ENCODE measurements at places on chromosomes 5 and 9.

DNA sequence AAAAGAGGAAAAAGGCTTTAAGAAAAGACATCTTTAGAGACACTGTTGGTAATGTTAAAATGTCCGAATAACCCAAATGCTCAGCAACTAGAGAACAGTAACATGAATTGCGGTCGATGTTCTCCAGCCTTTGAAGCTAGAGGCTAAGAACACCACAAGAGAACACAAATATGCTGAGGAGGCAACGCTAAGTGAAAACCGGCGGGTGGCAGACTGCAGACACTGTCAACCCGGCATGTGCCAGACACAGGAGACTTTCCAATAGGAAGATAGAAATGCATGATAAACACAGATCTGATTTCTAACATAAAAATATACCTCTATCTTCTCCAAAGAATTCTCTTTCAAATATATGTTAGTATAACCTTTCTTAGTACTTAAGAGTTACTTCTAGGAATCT is 18.4 kb upstream of the DDX41 start:
- DNase-seq: no peak

DNA sequence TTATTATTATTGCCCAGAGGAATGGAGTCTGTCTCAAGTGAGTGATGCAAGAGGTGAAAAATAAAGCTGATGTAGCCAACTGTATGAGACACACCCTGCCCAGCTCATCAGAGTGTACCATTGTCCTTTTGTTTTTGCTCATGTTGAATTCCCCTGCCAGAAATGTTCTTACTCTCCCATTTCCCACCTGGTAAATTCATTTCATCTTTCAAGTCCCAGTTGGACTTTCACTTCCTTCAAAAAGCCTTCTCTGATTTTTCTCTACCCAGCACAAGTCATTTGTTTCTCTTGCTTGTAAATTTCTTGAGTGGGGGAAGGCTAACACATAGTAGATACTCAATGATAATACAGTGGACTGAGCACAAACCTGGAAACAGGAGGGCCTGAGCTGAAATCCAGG is 394.5 kb upstream of the ZNF462 start:
- DNase-seq: no peak

- DNase-seq: no peak
These were observed 103.2 kb downstream of the VAV2 start for GRCh38 chr9:133888809-133889491.

DNA sequence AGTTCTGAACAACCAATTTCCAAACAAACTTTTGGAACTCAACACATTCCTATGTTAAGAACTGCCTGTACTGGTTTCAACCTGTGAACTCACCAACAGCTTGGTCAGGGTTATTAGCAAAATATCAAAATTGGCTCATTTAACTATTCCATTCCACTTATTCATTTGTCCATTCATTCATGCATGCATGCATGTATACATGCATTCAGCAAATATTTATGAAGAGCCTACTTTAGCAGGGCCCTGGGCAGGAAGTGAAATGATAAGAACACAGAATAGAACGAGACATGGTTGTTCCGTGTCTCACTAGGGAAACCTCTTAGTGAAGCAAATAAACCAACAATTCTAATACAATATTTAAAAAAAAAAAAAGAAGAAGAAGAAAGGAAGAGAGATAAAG is 107.4 kb downstream of the GLIS3 start:
- DNase-seq: no peak

DNA sequence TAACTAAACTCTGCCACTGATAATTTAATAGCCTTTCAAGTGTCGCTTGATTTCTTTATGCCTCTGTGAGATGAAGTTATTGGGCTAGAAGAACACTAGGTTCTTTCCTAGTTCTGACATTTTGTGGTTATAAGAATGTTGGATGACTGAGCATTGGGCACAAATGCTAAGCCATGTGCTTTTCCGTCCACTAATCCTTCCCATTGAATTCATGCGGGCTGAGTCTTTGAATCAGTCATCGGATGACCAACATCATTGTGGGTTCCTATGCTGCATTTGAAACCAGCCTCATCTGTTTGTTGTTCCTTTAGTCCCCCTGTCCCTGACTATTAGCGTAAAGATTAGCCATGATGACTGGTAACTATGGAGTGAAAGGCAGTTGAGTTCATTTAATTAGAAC is 58.5 kb downstream of the ALDH1A1 start:
- no peak for DNase-seq

DNA sequence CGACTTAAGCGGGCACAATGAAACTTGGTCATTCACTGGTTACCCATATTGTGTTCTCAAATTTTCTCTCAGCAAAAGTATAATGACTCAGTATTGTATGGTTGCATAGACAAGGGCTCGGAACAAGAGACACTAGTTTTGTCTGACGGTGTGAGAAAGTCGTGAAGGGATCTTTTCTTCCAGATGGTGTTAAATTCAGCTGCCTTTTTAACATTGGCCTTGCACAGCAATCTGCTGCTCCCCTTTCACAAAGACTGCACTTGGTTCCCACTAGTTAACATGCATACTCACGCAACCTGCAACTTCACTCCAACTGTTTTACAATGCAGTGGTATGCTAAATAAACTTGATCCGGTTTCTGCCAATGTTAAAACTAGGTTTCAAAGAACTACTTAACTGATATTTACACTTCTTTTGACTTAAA is 219.2 kb downstream of the MEF2C start:
- DNase-seq: no peak

DNA sequence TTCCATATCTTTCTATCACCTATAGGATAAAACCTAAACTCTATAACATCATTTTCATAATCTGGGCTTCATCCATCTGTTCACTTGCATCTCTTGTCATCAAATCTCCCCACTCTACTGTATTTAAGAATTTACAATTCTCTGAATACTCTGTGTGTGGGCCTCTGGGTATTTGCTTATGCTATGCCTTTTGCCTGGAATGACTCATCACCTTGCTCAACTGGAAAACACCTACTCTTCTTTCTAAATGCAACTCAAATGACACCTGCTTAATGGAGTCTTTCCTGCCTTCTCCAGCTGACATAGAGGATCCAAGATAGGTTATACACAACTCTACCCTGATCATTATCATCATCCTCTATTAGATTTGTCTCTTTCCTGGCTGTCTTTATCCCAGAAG is 421.7 kb downstream of the SPATA31D1 start:
- no peak for DNase-seq

DNA sequence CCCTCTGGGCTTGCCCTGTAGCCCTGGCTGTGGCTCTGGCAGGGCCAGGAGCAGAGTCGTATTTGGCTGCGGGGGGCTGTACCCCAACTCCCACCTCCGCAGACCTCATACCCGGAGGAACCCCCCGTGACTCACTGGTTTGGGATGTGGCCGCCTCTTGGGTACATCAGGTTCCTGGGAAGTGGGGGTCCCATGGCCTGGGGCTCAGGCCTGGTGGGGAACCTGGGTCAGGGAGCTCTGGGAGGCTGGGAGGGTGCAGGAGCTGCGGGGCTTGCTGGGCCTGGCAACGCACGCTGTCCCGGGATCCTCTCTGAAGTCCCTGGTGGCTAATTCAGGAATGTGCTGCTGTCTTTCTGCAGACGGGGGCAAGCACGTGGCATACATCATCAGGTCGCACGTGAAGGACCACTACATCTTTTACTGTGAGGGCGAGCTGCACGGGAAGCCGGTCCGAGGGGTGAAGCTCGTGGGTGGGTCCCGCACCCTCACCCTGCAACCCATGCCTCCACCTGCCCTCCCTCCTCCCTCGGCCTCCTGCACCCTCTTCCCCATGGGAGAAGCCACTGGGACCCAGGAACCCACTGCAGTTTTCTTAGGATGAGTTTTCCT is 2.4 kb downstream of the LCN1 start:
- DNase-seq: no peak

DNA sequence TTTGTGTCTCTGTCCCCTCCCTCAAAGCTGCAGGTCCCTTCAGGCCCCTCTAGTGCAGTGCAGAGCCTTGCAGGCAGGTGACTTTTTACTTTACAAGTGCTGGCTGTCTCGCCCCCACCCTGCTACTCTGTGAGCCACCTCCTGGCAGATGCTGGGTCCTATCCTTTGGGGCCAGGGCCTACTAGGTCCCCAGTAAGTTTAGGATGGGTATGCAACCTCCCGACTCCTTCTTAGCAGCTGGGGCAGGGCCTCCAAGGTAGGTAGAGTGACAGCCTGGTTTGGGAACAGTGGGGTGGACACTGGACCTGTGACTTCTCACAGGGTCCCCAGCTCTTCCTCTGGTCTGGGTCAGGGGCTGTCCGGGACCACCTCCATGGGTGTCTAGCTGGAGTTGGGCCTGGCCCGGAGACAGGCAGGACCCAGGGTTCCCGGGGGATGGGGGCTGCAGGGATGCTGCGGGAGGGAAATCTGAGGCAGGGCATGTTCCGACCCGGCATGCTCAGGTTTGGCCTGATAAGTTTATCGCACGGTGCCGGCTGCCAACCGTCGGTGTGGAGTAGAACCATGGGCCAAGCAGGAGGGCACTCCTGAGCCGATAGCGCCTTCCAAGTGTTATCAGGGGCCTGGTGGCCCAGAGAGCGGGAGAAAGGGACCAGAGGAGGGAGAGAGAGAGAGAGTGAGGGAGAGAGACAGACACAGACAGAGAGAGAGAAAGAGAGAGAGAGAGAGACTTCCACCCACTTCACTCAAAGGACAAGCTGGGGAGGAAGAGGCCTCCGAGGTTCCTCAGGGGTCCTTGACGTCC is 20.5 kb downstream of the GFI1B start:
- DNase-seq: no peak

DNA sequence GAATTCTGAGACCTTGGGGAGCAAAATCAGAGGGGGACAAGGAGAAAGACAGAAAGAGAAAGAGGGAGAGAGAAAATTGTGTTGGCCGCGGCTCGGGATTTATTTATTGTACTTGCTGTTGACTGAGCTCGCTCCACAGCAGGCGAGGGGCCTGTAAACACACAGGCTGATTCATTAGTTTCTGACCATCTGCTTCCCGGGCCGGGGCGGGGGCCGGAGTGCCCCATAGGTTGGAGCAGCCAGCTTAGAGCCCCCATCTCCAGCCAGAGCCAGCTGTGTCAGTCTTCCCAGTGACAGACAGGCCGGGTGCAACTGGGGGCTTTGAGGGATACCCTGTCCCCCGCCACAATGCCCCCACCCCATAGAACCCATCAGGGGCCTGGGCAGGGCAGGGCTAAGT is 30.9 kb downstream of the NTNG2 start:
- no peak for DNase-seq

DNA sequence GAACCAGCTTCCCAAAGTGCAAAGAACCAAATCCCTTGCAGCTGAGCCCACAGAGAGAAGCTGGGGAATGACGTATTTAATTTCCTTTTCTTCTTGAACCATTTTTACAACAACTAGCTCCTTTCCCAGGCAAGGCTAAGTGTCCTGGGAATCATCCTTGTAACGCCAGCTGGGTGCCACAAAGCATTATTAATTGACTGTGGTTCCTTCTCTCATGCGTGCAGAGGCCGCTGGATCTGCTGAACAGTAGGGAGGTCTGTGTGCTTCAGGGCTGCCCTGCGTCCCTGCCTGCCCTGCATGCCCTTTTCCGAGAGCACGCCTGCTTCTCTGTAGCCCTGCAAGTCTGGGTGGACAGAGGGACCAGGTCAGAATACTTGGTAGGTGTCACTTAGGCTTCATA is 124.1 kb upstream of the OTULINL start:
- DNase-seq: no peak

- no peak for DNase-seq
These were observed 122.0 kb downstream of the RGS3 start for GRCh38 chr9:113585555-113585954.

- no peak for DNase-seq
These were observed 29.8 kb downstream of the FUBP3 start for GRCh38 chr9:130609163-130609562.

DNA sequence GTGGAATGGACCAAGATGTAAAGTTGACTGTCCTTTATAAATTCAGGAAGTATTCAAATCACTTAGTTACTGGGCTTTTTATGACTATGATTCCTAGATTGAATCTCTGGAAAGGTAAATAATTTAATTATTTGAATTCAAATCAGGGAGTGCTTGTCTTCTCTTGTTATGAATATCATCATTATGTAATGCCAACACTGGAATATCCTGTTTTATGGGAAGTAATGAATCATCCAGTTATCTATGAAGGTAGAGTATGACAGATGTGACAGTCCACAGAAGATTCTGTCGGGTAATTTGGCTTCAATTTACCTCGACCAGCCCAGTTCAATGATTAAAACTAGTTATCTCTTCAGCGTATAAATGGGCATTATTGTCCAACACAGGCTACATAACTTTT is 141.0 kb upstream of the NUDT12 start:
- no peak for DNase-seq

DNA sequence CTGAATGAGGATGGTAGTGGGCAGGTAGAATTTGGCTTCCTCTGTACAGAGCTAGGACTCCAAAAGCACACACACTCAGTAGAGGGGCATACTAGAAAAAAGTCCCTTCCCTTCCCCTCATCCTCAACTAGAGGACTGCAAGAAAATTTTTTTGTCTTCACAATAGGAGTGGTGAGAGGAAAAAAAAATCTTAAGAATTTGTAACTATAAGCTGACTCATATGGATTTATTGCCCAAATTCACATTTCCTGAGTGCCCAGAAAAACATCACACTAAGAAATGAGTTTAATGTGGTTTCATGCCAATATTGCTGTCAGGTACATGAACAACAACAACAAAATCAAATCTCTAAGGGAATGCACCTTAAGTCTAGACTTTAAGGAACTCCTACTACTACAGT is 43.7 kb downstream of the RANBP6 start:
- DNase-seq: no peak

GRCh38 chr5:158797498-158797845 is 302.2 kb downstream of the EBF1 start:
- no peak for DNase-seq

DNA sequence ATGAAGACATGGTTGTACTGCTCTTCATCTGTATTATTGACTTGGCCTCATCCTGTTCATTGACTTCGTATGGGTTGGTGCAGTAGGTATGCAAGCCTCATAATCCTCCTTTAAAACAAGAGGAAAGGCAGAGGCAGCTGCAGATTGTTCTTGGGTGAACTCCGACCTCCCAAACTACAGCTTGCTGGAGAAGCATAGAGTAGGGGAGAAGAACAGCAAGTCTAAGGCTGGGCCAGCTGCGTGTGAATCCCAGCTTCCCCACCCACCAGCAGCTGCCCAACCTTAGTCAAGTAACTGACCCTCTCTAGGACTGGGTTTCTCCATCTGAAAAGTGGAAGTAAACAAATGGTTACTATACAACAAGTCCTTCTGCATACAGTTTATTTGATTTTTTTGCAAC is 114.5 kb upstream of the WWC1 start:
- no peak for DNase-seq

Data from activated T-helper 1 cell treated with Interleukin-2 at 50 U/mL for 16 hours (primary cell).